ENCODE measurements at places on chromosomes 13 and 19.

- DNase-seq = no peak
Observed at GRCh38 chr19:15527705-15528104, 19.4 kb downstream of the CYP4F22 start.

DNA sequence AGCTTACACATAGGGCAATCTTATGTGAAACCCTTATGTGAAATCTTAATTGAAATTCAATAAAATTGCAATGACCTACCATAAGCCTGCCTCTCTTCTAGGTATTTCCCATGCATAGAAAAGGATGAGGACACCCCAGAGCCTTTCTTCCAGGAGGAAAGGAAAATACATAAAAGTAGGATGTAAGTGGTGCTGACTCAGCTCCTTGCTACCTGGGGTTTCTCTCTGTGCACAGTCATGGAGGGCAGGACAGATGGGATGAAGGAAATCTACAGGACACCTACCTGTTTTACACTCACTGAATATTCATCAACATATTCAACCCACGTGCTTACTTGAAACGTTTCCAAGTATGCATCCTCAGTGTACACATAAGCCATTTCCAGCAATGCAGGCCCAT is 1299.2 kb upstream of the SLC10A2 start:
- no peak for DNase-seq

- DNase-seq = no peak
Observed at GRCh38 chr13:71722206-71722605, 144.8 kb downstream of the DACH1 start.

- DNase-seq = no peak
Observed at GRCh38 chr13:112687836-112688559, 1.8 kb upstream of the ATP11A start.

DNA sequence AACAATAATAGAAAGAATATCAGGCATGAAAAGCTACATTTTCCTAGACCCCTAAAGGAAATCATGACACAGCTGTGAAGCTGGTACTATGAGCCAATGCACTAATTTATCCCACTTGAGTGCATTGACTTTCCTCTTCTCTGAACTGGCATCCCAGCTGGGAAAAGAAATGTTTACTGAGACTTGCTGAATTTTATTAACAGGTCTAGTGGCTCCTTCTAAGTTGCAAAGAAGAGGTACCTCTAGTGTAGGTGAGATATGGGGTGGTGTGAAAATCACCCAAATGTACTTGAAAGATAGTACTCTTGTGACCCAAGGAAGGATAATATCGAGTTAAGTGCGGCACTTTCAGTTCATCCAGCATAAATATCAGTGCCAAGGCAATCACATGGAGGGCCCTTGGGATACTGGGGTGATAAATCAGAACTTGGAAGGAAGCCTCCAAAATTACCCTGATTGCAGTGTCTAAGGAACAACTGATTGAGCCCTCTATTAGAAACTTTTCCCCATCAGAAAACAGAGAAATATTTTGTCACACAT is 369.2 kb downstream of the PCDH9 start:
- no peak for DNase-seq

- no peak for DNase-seq
Observed at GRCh38 chr13:75641026-75641425, 4.9 kb downstream of the LMO7 start.

GRCh38 chr19:31718032-31718431 is 368.8 kb upstream of the TSHZ3 start:
- DNase-seq = no peak

Measured in stimulated activated CD8-positive, alpha-beta memory T cell treated with anti-CD3 and anti-CD28 coated beads, Interleukin-15, amount 100 ng/mL, for 24 hours (primary cell).